Frontal cortex (tissue), 4 donors: ENCODE measurements at places on chromosomes 7 and 10. TPM values are rescaled to one million over a fixed set of nuclear protein-coding genes. Genes with fewer than 3 reads are reported as not detected.

NUTM2D gene
- total RNA-seq, result 6.9 TPM

GRCh38 chr10:89080660-89081059 is 90.1 kb downstream of the FAS start:
- no peak for DNase-seq

- peak; percentile 2 for DNase-seq
These were observed 348.6 kb downstream of the ANKRD7 start for GRCh38 chr7:118573085-118573484.

DNA sequence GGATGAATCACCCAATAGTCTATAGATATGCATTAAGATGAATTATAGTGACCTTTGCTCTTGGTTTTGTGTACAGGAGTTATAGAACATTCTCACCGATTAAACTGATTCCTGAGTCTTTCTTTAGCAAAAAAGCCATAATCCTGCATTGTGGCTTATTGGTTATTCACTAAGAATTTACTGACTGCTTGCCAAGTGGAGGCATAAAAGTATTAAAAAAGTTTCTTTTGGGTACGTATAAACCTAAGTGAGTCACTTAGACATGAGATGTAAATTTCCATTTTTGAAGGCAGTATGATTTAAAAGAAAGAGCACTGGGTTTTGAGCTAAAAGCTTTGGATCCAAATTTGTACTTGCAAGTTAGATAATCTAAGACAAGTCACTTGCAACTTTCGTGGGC is 100.7 kb downstream of the CDK6 start:
- no peak for DNase-seq

DNA sequence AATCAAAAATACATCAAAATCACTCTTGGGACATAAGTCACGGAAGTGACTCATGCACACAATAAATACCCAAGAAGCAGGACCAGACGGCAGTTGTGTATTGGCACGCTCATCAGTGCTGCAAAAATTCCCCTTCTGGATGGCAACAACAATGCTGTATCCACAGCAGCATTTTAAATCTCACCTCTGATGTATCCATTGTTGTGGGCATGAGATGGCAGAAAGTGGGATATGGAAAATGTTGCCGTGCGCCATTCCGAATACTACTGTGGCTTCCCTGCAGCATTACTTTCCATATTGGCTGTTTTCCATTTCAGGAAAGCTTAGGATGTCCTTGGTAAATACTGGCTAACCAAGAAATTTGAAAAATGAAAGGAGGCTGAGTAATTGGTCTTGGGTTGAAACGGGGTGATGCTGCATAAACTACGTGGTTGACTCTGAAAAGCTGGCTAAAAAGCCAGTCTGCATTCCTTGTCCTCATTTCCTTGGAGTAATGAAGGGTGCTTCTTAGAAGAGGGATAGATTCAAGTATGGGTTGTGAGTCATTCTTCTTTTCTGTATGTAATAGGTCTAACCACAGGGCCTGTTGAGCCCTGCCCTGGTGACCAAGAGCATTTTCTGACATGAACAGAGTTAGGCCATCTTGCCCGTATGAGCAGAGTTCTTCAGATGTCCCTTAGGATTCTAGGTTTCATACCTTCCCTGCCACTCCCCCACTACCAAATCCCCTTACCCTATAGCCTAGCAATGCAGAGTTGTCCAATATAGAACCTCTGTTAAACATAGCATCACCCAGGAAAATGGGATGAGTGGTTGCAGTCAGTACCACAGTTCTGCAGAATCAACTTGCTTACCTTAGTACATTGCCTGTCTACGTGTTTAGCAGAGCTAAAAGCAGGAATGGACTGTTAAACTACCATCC is 36.3 kb upstream of the TOMM7 start:
- DNase-seq, result no peak

ACTL6B gene
- total RNA-seq, result 163 TPM

- no peak for DNase-seq
These were observed 458.3 kb downstream of the PTPRN2 start for GRCh38 chr7:158129037-158130022.

GRCh38 chr10:78774614-78774998 is 294.2 kb upstream of the ZMIZ1 start:
- no peak for DNase-seq

DNA sequence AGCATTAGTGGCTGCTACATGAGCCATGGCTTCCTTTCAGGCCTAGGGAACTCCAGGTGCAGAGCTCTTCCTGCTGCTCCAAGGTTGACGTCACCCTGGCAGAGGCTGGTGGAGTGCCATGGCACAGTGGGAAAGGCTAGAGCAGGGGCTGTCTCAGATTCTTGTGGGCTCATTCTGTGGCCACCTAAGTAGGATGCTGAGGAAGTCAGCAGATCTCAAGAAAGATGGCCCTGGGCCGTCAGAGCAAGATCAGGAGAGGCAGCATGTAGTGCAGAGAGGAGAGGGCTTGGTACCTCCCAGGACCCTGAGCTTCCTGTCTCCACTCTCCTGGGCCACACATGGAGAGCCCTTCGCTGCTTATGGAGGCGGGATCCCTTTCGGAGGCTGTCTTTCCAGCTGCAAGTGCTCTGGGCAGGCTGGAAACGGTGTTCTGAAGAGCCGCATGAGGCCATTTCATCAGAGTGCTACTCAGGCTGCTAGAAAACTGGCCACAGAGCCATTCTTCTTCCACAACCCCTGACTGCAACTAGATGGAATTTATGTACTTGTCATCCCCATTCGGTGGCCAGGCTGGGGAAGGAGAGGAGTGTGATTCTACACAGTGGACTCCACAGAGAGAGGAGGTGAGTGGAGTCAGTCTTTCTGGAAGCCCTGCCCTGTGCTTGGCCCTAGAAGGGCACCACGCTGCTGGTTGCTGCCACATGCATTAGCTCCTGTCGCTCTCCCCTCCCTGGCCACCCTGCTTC is 304.2 kb downstream of the RPS24 start:
- no peak for DNase-seq

ELN gene
- total RNA-seq, result 11.0 TPM

DNA sequence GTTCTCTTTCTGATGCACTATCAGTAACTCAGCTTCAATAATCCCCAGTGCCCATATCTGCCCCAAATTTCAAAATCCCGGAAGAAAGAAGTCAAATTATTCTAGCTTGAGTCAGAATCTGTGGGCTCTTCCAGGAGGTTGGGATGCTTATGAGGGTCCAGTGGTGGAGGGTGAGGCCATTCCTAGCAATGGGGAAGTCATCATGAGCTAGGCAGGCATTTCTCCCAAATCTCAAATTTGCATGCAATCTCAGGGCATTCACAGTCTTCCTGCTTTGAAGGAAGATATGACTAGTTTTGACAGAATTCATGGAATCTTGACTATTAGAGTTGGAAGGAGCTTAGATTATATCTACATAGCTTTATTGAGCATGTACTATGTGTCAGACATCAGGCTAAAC is 164.3 kb upstream of the AGK start:
- DNase-seq, result no peak

- no peak for DNase-seq
These were observed 14.6 kb upstream of the RPEL1 start for GRCh38 chr10:103231047-103231551.

DNA sequence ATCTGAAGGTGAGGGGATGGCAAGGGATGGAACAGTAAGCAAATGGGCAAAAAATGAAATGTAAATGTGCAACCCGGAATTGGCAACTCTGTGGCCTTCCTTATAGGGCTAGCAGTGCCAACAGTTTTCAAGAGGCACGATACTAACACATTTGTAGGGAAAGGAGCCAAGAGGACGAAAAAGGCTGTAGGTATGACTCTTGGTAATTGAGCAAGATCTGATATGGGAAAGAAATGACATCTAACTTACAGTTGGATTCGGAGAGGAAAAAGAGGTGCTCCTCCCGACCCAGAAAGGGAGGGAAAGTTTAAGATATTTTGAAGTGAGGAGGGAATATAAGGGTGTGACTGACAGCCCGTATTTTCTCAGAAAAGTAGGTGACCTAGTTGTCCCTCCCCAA is 2.1 kb upstream of the CREM start:
- no peak for DNase-seq

- DNase-seq, result no peak
These were observed 97.9 kb upstream of the STEAP1B start for GRCh38 chr7:22597844-22598243.

- DNase-seq, result no peak
These were observed 174.2 kb downstream of the PLXNA4 start for GRCh38 chr7:132402096-132402495.

DNA sequence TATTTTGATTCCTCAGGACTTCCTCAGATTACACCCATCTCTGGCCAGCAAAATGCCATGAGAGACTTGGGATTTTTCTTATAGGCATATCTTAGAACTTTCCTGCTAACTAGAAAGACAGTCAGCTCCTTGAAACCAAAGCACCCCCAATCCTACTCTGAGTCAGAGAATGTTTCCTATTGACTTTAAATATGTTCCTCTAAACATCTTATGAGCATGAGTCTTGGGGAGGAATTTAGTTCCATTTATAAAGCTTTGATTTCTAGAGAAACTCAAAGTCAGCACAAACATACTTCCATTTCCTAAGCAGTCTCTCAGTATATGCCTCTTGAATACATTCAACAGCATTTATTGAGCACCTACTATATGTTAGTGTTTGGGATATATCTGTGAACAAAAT is 128.5 kb downstream of the INHBA start:
- DNase-seq, result no peak
